GM12878 (cell line): ENCODE measurements at places on chromosomes 3 and 15.

- no peak for DNase-seq
Observed at GRCh38 chr15:92429378-92430068, 35.8 kb downstream of the ST8SIA2 start.

GRCh38 chr3:100316641-100317069 is 17.9 kb upstream of the NIT2 start:
- no peak for DNase-seq

GRCh38 chr3:120705884-120706582 is 24.0 kb upstream of the HGD start:
- DNase-seq: no peak

- DNase-seq: no peak
Observed at GRCh38 chr3:185549651-185550111, 2.7 kb downstream of the LIPH start.

DNA sequence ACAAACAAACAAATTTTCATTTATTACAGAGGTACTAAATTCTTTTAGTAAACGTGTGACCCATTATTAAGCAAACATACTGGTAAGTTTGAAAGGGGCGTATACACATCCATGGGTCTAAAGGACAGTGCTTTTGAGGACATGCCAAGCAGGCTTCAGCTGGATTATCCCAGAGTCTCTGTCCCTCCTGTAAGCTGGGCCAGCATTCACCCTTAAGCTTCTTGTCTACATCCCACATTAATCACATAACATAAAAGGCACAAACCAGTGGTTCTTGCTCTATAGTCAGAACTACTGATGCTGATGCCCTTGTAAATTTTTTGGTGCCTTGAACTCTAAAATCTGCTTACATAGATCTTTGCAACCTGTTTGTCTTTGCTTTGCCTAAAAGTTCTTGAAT is 150.8 kb upstream of the BNIP2 start:
- DNase-seq: no peak

DNA sequence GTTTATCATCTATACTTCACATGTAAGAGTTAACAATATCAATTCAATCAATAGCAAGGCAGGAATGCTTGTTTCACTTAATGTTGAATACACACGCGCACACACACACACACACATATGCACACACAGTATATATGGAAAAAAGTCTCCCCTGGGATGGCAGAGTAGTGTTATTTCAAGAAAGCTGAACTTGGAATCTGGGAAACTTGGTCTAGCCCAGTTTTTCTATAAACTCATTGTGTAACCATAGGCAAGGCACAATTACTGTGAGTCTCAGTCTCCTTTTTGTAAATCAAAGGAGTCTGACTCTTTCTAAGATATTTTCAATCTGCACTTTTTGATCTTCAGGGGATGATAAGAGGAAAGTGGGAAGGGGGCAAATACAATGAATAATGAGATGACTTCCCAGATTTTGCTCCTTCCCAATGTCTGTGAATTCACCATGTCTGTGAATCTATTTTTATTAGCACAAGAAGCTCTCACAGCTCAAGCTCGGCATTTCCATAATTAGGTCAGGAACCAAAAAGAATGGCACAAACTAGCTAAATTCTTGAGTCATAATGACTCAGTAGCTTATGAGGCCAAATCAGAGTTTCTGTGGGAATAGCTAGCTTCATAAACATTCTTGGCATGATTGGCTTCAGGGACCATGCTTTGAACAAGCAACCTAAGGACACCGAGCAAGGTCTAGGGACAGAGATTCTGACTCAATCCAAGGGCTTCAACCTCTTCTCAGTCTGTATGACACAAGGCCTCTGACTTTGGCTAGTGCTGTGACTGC is 227.4 kb upstream of the DCBLD2 start:
- DNase-seq: no peak

DNA sequence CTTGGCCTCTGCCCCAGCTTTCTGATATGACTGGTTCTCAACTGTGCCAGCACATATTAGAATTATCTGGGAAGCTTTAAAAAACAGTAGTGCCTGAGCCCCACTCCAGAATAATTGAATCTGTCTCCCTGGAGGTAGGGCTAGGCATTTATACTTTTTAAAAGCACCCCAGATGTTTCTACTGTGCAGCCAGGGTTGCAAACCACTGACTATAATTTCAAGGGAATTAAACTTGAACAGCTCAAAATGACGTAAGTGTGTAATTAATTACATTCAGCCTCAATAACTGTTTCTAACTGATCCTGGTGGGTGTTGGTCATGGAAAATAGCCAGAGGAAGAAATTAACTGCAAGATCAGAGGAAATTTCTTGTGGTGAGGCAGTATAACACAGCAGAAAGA is 4.4 kb upstream of the IRAK2 start:
- DNase-seq: no peak
